Sigmoid colon (tissue), 7 donors: ENCODE measurements at places on chromosomes 2 and 18. TPM values are rescaled to one million over a fixed set of nuclear protein-coding genes. Genes with fewer than 3 reads are reported as not detected.

DNA sequence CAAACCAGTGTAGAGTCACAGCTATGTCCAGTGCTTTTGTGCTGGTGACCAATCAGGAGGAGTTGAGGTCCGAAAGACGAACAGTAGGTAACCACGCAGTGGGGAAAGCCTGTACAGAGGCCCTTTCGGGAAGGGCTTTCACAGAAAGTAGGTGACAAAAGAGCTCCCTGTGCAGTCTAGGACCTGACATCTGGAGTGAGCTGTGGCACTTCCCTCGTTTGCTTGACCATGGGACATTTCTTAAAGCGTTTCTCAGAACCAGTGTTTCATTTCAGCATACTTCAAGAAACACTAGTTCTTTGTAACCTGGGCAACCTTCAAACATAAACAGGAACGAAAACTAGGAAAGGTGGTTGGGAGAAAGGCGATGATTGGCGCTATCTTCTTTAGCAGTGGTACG, 55.7 kb upstream of the ITM2C start:
- no peak for DNase-seq

- DNase-seq = no peak
These were observed 56.8 kb upstream of the MAPRE3 start for GRCh38 chr2:26913606-26913998.

Gene ZSWIM2
- not detected for polyA plus RNA-seq

Gene KYNU
- polyA plus RNA-seq = 3.9 TPM

GRCh38 chr2:151027151-151027550, 234.5 kb downstream of the RBM43 start:
- no peak for DNase-seq

Gene ZC3H6
- 0.69 TPM for polyA plus RNA-seq

Gene AMER3
- 0.23 TPM for polyA plus RNA-seq

Gene ACADL
- polyA plus RNA-seq = 0.15 TPM

DNA sequence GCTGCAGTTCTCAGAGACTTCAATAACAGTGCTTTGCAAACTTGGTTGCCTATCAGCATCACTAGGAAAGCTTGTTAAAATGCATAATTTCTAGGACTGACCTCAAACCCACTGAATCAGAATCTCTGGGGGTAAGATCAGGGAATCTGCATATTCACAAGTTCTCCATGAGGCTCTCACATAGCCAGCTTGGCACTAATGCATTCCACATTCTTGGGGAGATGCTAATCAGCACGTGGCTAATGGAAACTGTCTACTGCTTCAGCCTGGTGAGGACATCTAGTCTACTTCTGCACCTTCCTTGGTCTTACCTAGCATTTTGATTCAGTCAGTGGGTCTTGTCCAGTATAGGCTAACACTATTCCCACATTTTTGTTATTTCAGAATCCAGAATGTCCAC, 56.3 kb downstream of the RBKS start:
- no peak for DNase-seq

- DNase-seq = no peak
These were observed 156.8 kb upstream of the UNC80 start for GRCh38 chr2:209614690-209615369.

Gene LRRC30
- polyA plus RNA-seq = not detected

DNA sequence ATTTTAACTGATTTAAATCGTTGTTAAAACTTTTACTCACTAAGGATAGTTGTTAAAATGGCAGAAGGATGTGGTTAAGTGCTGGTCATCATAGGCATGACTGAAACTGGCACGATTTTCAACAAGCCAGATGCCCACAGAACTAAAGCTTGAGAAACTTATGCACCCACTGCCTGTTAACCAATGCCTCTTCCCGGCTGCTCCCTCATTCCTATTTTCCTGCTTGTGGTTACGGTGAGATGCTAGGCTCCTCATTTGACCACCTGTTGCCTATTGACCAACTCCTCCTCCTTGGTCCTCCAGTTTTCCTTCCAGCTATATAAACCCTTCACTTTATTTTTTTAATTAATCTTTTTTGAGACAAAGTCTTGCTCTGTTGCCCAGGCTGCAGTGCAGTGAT, 238.7 kb downstream of the TFCP2L1 start:
- DNase-seq = no peak

- no peak for DNase-seq
These were observed 1206.8 kb upstream of the NRXN1 start for GRCh38 chr2:52238782-52239181.

GRCh38 chr18:72086421-72086820, 457.7 kb downstream of the CBLN2 start:
- DNase-seq = no peak

GRCh38 chr2:105796131-105796638, 51.5 kb downstream of the NCK2 start:
- DNase-seq = no peak

GRCh38 chr2:21412944-21413443, 289.2 kb downstream of the TDRD15 start:
- DNase-seq = no peak

Gene KRCC1
- 42.1 TPM for polyA plus RNA-seq

- DNase-seq = no peak
These were observed 763 bp downstream of the CCDC141 start for GRCh38 chr2:179049203-179049545.

- DNase-seq = no peak
These were observed 35.9 kb downstream of the KLF7 start for GRCh38 chr2:207129821-207130220.

Gene TGIF1
- polyA plus RNA-seq = 40.9 TPM

DNA sequence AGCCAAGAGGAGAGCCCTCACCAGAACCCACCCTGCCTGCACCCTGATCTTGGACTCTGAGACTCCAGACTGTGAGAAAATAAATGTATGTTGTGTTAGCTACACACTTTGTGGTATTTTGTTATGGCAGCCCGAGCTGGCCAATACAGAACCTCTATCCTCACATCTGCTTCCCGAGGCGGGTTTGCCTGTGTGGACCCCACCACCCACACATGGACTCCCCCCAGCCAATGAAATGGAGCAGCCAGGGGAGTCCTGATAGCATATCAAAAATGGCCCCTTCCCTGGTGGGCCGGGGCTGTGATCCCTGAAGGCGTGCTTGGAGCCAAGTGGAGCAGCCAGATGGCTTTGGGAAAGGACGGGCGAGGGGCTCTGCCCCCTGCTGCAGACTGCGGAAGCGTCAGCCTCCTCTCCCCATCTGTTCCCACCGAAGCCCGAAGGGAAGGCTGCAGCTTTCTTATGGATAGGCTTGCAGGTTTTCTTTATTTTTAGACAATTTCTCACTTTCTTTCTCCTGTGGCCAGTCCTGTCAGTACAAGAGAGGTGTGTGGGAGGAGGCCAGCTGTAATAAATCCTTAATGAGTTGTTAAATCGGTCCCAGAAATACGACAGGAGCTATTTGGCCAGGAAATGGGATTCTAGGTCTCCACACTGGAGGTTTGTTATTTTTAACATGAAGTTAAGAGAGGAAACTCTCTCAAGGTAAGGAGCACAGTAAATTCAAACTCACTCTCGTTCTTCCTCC, 34.4 kb downstream of the TEX51 start:
- no peak for DNase-seq

Gene TACR1
- polyA plus RNA-seq = not detected

GRCh38 chr2:141523199-141523598, 607.6 kb downstream of the LRP1B start:
- DNase-seq = no peak

Gene ACVR1C
- polyA plus RNA-seq = 2.2 TPM

Gene ATIC
- polyA plus RNA-seq = 116 TPM

DNA sequence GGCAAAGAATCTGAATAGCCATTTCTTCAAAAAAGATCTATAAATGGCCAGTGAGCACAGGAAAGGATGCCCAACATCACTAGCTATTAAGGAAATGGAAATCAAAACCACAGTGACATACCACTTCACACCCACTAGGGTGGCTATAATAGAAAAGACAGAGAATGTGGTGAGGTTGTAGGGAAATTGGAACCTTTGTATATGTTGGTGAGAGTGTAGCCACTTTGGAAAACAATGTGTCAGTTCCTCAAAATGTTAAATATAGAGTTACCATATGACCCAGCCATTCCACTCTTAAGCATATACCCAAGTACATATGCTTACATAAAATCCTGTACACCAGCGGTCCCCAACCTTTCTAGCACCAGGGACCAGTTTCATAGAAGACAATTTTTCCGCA, 152.8 kb downstream of the SMAD2 start:
- DNase-seq = no peak

- DNase-seq = no peak
These were observed 1113.9 kb upstream of the ACVR2A start for GRCh38 chr2:146730882-146731281.

DNA sequence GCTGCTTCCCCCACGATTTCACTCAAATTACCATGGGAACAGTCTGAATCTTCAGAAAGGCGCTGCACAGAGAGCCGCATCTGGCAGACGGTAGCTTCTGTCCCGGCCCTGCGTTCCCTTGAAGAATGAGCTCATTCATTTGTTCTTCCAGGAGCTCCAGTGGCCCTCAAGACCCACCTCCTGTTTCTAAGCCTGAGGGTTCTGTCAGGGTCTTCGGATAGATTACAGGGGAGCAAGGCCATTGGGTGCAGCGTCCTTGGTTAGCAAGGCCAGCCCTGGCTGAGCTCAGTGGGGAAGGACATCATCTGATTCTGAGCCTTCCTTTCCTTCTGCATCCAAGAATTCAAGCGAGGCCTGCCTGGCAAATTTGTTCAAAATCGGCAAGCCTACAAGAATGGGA, 111.9 kb downstream of the PDCL3 start:
- no peak for DNase-seq

GRCh38 chr2:31314761-31315160, 80.8 kb downstream of the EHD3 start:
- no peak for DNase-seq

DNA sequence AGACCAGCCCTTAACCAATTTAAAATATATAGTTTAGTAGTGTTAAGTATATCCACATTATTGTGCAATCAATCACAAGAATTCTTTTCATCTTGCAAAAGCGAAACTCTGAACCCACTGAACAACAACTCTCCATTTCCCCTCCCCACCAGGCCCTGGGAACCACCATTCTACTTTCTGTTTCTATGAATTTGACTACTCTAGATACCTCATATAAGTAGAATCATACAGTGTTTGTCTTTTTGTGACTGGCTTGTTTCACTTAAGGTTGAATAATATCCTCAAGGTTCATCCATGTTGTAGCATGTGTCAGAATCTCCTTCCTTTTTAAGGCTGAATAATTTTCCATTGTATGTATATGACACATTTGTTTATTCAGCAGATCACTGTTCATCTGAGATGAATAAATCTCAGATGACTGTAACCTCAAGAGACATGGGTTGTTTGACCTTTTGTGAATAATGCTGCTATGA, 8.1 kb upstream of the SOS1 start:
- no peak for DNase-seq

DNA sequence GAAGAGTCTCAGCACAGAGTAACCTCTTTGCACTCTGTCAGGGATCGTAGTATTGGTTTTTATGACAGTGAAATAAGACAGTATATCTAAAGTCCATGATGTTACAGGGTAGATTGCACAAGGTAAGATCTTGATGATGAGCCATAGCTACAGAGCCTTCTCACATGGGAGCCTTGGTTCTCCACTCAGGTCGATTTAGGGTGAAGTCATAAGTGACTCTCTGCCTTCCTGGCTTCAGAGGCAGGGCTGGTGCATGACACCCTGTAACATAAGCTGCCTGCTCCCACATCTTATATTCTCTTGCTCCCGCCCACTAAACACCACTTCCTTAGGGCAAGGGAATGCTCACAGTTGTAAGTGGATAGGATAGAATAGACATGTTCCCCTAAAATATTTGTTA, 13.3 kb downstream of the DAPL1 start:
- no peak for DNase-seq

DNA sequence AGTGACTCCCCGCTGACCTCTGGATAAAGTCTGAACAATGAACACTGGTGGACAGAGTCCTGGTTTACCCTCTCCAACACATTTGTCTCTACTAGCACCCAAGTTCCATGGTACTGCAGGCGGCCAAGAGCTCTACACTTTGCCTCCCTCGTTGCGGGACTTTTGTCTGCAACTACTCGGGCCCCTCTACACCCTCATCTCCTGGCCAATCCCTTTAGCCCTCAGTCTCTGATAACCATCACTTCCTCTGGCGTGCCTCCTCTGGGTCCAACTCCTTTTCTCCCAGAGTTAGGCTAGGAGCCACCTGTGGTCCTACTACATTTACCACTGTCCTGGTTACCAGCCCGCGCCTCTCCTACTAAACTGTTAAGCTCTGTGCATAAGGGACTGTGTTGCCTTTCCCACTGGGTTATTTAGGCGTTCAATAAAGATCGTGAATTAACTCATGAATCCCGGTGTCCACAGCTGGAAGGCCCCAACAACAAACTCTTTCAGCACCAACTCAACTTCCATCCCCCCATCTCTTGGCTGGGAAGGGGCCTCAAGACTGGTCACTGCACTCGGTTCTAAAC, 757 bp downstream of the HDHD2 start:
- no peak for DNase-seq

Gene VIT
- polyA plus RNA-seq = 6.0 TPM

- DNase-seq = no peak
These were observed 276.0 kb upstream of the TRIB2 start for GRCh38 chr2:12440731-12441130.

Gene TMEM17
- 0.73 TPM for polyA plus RNA-seq

Gene MATN3
- 0.32 TPM for polyA plus RNA-seq

- DNase-seq = no peak
These were observed 2005.9 kb upstream of the CELF4 start for GRCh38 chr18:39571511-39571910.

DNA sequence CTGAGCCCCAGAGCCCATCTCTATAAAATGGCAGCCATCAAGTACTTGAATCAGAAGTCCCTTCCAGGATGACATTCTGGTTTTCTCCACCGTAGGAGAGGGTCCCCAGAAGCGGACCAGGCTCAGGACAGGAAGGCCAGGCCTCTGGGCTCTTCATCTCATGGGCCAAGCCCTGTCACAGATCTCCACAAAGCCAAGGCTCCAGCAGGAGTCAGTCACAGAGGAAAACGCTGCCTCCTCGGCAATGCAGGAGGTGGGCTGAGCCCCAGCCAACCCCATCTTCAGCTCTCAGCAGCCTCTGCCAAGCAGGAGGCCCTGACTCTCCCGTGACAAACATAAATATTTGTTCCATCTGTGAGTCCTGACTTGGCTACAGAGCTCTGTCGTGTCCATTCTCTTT, 39.4 kb upstream of the GPAT2 start:
- no peak for DNase-seq

DNA sequence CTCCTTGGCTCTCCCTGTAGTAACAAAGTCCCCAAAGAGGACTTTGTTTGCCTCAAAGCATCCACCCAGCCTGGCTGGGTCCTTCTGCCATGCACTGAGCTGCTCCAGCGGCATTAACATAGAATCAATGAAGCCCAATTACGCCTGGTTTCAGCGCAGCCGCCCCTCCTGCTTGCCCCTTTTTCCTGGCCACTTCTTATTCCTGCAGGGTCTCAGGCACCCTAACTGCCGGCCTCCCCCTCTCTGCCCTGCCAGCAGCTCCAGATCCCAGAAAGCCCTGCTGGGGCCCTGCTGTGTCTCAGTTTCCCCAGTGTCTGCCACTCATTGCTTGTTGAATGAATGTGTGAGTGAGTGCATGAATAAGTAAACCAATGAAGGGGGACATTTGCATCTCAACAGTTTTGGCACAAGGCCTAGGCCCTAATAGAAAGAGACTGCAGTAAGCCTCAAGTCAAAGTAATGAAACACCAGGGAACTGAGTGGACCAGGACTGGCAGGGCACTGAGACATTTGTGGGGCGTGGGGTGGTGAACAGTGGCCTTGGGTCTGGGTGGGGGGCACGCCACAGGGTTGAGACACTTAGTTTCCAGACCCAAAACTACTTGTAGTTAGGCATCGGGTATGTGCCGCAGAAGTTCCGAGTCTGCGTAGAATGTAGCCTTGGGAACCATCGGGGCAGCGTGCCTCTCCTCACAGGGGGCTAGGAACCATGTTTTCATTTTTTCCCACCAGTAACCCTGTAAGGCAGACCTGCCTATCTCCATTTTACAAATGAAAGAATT, 60.6 kb downstream of the SMAD7 start:
- DNase-seq = peak; percentile 52

- no peak for DNase-seq
These were observed 11.4 kb upstream of the GALNT1 start for GRCh38 chr18:35570182-35570581.
